Left ventricle myocardium superior (tissue), 1 donor: ENCODE measurements at places on chromosomes 1 and 21.
A peak's percentile ranks its signal among the peaks of the same experiment; 100 is the strongest.

DNA sequence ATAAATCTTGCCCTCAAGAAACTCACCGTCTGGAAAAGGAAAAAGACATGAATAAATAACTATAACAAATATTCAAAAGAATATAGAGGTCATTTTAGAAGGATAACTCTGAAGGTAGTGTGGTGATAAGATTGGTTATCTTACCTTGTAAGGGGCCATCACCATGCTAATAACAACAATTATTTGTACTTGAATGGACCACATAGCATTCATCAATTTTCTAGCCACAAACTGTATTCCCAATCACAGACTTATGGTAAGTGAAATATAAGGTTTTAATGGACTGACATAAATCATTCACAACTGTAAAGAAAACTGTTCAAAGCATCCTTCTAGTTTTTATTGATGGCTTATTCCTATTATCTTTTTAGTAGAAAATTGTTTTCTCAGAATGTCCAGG, 57.8 kb downstream of the HMCN1 start:
- DNase-seq, result no peak

- DNase-seq, result no peak
These were observed 119.6 kb upstream of the CACYBP start for GRCh38 chr1:174880171-174880570.

- no peak for DNase-seq
These were observed 56.4 kb upstream of the SCCPDH start for GRCh38 chr1:246667773-246668172.

GRCh38 chr1:155082301-155083051, 3.8 kb downstream of the EFNA3 start:
- peak; percentile 16 for DNase-seq

GRCh38 chr1:168607872-168608428, 31.5 kb downstream of the XCL1 start:
- no peak for DNase-seq

- peak; percentile 81 for DNase-seq
These were observed 38.2 kb upstream of the WASF2 start for GRCh38 chr1:27527890-27528817.

DNA sequence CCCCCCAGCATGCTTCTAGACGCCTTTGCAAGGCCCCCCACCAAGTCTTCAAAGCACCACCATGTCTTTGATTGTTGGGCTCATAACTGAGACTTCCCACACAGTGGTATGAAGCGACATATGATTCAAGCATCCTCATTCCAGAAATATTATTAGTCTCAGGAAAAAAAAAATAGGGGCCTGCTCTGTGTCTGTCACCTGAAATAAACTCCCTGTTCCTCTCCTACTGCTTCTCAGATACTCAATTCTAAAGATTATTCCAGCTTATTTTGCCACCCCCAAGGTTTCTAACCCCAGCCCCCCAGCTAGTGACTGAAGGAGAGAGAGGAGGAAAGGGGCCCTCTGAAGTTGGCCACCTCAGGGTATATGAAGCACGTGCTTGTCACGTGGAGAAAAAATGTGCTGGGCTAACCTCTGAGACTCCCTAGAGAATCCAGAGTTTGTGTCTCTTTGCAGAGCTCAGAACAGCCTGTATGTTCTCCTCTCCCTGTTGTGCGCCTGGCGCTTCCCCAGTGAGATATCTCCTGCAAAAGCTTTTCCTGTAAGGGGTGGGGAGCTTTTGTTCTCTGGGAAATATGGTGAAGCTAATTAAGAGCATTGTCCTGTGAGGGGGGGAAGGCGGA, 35.9 kb upstream of the RASAL2 start:
- peak; percentile 86 for DNase-seq

GRCh38 chr1:47710329-47711071, 272.7 kb downstream of the FOXD2 start:
- DNase-seq, result peak; percentile 90

DNA sequence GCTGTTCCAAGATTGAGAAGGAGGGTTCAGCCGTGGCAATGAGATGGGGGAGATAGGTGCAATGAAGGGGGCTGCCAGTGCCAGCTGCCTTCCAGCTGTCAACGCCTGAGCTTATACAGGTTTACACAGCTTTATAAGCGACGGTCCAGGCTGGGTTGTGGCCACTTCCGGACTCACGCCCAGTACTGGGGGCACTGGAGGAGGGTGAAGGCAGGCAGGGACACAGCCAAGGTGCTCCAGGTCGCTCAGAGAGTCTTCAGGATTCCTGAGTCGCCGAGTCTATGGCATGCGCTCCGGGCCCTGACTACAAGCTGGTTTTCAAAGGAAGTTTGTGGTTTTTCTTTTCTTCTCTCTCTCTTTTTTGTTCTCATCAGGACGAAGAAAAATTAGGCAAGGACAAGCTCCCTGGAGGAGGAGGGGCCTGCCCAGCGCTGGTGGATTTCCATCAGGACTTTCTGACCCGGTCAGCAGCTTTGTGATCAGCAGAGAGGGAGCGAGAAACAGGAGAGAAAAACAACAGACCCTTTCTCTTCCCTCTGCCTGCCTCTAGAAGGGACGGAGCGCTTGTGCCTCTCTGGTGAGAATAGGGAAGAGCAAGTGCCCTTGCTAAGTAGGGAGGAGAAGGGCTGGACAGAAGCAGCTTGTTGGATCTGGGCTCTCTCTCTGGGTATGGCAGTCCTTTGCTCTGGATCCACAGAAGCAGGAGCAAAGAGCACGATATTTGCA, at the start of gene MINDY1:
TSS of gene MINDY1 (minus strand) at position 576 of the 726 bp plus-strand sequence. CDS start 4,285 bp downstream, outside the sequence.
- DNase-seq, result peak; percentile 65

DNA sequence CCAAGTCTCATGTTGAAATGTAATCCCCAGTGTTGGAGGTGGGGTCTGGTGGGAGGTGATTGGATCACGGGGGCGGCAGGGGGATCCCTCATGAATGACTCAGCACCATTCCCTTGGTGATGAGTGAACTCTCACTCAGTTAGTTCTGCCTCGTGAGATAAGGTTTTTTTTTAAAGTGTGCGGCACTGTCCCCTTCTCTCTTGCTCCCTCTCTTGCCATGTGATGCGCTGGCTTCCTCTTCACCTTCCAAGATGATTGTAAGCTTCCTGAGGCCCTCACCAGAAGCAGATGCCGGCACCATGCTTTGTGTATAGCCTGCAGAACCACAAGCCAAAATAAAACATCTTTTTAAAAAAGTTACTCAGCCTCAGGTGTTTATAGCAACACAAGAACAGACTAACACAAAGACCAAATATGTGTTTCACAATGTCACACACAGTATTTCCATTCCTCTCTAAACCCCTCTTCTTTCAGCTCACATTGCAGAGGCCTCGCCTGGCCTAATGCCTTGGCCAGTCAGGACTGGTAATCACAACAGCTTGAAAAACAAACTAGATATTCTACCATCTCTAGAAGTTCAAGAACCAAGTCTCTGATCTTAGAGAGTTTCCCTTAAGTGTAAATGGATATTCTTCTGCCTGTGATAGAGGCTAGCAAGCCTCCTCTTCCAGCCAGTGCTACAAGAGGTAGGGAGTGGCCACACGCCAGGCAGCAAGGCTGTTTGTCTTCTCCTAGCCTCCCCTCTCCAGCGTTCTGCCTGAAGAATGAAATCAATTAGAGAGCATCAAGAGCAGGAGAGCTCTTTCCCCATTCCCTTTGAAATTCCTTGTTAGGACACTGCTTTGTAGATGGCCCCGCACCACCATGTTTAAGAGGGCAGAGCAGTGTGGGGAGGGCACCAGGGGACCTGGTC, 19.6 kb upstream of the RAP1A start:
- DNase-seq, result no peak

GRCh38 chr1:204080163-204080903, 7.4 kb downstream of the SOX13 start:
- DNase-seq, result peak; percentile 69

- DNase-seq, result no peak
These were observed 23.5 kb downstream of the CYP4A22 start for GRCh38 chr1:47160716-47161115.
